ENCODE measurements at places on chromosomes 7 and 10. TPM values are rescaled to one million over a fixed set of nuclear protein-coding genes. Genes with fewer than 3 reads are reported as not detected.

GRCh38 chr10:87090779-87091178, 3.9 kb downstream of the GLUD1 start:
- ATAC-seq = no peak

OR2F2 gene
- total RNA-seq = not detected

TMEM184A gene
- total RNA-seq = not detected

- no peak for ATAC-seq
Measured at GRCh38 chr7:149297034-149297755, 35.2 kb downstream of the ZNF783 start.

DNA sequence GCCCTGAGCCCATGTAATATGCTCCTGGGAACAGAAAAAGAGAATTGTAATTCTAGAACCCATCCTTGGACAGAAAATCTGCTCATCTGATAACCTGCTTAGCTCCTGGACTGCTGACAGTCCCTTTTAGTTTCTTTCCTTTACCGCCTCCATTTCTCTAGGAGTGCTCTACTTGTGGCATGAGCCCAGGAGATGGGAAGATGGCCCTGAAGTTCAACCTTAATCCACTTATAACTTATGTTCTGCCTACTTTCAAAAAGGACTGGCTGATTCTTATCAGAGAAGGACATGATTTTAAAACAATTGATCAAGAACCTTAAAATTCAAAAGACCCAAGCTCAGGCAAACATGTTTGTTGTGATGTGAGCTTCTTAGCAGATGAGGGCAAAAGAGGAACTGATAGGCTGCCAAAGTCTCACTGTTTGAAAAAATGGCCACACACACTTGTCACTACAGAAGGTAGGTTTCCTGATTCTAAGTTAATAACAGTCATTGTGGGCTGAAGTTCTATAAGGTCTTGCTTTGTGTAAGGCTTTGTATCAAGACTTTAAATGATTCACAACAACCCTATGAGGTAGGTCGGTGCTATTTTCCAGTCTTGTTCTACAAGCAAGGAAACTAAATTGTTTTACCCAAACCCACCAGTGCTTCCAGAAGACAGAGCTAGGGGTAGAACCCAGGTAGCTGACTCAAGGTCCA, 94.3 kb upstream of the AFAP1L2 start:
- ATAC-seq = no peak

NEUROG3 gene
- total RNA-seq = 0.54 TPM

Data from gastroesophageal sphincter (tissue), 4 donors.